ENCODE measurements at places on chromosomes 12 and 14. TPM values are rescaled to one million over a fixed set of nuclear protein-coding genes. Genes with fewer than 3 reads are reported as not detected.

KRT81 gene
- total RNA-seq, result 0.72 TPM

- no peak for DNase-seq
Measured at GRCh38 chr12:57063991-57064685, 14.2 kb upstream of the MYO1A start.

- no peak for DNase-seq
Measured at GRCh38 chr12:123942238-123942653, 30.4 kb downstream of the CCDC92 start.

DCN gene
- 10.3 TPM for total RNA-seq

TAS2R30 gene
- 0.98 TPM for total RNA-seq

SLC8A3 gene
- total RNA-seq, result 4.0 TPM

GRCh38 chr14:87076922-87077321 is 916.1 kb downstream of the GALC start:
- no peak for DNase-seq

GRCh38 chr12:92462049-92462448 is 240.7 kb upstream of the PLEKHG7 start:
- DNase-seq, result peak; percentile 49

DNA sequence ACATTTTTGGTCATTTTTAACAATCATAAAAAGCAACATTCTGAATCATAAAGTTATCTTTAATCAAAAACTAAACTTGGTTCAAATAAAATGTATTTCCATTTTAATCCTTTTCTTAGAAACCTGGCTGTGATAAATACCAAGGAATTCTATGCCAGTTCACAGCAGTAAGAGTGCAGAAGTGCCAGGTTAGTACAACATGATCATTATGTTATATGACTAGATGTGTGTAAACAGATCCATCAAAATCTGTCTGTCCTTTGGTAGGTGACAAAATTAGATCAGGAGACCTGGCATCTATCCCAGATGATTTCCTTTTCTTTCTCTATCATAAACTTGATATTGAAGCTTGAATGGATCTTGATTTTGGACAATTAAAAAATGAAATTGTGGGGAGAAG is 200.6 kb upstream of the STXBP6 start:
- DNase-seq, result no peak

DNA sequence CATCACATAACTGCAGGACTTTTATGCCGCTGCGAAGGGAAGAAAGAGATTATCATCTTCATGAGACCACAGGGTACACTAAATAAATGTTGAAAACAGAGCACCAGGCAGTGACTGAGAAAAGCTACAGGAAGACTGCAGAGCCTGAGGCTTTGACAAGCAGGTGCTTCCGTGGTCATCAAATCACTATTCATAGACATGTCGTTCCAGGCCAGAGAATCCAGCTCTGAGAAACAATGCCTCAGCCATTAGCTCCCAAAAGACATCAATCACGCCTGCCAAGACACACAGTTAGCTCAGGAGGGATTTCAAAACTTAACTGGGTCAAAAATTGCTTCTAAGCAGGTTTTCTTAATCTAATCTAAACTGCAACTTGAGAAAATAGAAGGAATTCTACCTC is 47.2 kb upstream of the GARIN6 start:
- DNase-seq, result no peak

BEST3 gene
- not detected for total RNA-seq

SMIM41 gene
- not detected for total RNA-seq

ITPR2 gene
- total RNA-seq, result 10.1 TPM

GRCh38 chr12:119136811-119137410 is 41.8 kb upstream of the HSPB8 start:
- DNase-seq, result no peak

- DNase-seq, result no peak
Measured at GRCh38 chr12:73465106-73465505, 1072.5 kb upstream of the ATXN7L3B start.

C12orf54 gene
- not detected for total RNA-seq

DNA sequence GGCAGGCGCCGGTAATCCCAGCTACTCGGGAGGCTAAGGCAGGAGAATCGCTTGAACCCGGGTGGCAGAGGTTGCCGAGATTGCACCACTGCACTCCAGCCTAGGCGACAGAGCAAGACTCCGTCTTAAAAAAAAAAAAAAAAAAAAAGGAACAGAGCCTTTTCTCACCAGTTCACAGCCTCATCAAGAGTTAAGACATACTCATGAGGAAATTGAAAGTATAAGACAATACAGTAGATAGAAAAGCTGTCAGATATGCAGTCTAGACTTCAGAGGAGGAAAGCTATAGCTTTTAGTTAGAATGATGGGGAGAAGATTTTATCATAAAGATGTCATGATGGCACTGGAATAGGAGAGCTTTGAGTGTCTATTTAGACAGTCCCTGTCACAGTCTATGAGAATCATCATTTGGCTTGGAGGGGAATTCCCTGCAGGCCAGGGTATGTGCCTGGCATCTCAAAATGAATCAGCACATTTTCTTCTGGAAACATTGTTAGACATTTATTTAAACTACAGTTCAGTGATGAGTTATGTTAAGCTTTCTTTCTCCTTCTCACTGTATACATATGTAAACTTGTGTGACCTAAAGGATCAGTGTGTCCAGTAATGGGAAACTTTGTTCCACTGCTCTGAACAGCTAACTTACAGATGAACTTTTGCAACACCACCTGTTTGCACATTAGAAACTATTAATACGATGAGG is 2.9 kb upstream of the RAB35 start:
- peak; percentile 36 for DNase-seq

Measured in RPMI7951 (cell line).